ENCODE measurements at places on chromosomes 12 and 14.

- DNase-seq: no peak
Measured at GRCh38 chr12:121530600-121531355, 50.0 kb downstream of the KDM2B start.

DNA sequence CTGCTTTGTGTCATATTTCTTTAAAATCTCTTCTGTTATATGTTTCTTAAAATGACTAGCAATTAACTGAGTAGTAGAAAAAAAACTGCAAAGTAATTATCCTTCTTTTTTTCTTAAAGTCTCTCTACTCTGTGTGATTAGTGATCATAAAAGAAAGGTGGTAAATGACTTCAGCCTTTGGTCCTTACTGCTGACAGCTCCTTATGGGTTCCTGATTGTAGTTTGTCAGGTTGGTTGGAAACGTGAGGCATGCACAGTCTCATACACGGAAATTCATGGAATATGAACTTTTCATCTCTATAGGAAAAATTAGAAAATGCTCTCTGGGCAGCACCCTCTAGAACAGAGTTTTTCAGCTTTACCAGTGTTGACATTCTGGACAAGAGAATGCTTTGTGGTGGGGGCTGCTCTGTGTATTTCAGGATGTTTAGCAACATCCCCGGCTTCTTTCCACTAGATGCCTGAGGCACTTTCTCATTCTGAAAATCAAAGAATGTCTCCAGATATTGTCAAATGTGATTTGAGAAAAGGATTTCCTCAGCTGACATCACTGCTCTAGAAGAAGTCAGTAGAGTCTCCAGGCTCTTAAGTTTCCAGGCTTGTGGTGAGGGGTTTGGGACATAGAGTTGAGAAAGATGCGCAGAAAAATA, 121.0 kb downstream of the PIK3C2G start:
- DNase-seq: no peak

GRCh38 chr14:31388687-31389413, 31.5 kb downstream of the HEATR5A start:
- no peak for DNase-seq

- no peak for DNase-seq
Measured at GRCh38 chr12:4911316-4911994, 1.8 kb downstream of the KCNA1 start.

GRCh38 chr14:92702441-92702918, 45.9 kb downstream of the LGMN start:
- no peak for DNase-seq

Measured in amygdala (tissue), 56 donors.